ENCODE measurements at places on chromosomes 13 and 19. TPM values are rescaled to one million over a fixed set of nuclear protein-coding genes. Genes with fewer than 3 reads are reported as not detected.

- DNase-seq: no peak
- H3K4me3 ChIP-seq: no peak overlapping the region
- no peak overlapping the region for H3K27ac ChIP-seq
- no peaks in the 10 kb centered on the region for H3K36me3 ChIP-seq
- no peaks in the 10 kb centered on the region for H3K4me1 ChIP-seq
Observed at GRCh38 chr13:72556945-72557344, 170.5 kb downstream of the MZT1 start.

- no peak overlapping the region for H3K27ac ChIP-seq
- DNase-seq: no peak
- peaks cover 5% of the 10 kb centered on the region for H3K27me3 ChIP-seq
- peaks cover 15% of the 10 kb centered on the region for H3K4me1 ChIP-seq
- H3K4me3 ChIP-seq: no peak overlapping the region
Observed at GRCh38 chr13:99434258-99434788, 66.9 kb upstream of the TM9SF2 start.

DNA sequence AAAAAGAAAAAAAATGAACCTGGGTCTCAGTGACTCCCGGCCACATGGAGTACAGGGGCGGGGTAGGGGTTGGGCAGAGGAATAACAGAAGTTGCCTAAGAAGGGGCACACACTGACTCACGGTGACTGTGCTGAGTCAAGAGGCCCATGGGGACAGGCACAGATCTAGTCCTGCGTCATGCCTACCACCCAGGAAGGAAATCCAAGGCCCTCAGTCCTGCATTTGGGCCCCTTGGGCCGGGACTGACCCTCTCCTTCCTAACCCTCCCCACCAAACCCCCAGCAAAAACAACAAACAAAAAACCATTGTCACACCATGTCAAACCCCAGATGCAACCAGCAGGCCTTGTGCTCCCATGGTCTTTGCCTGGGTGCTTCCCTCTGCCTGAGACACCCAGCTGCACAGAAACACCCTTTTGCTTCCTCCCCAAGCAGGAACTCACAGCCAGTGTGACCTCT lies 9.6 kb upstream of the NOTCH3 start:
- no peak overlapping the region for H3K4me3 ChIP-seq
- no peaks in the 10 kb centered on the region for H3K36me3 ChIP-seq
- peak overlapping the region; percentile 69 for H3K27ac ChIP-seq

GRCh38 chr13:70714993-70715392 lies 606.7 kb upstream of the KLHL1 start:
- no peaks in the 10 kb centered on the region for H3K27me3 ChIP-seq
- H3K36me3 ChIP-seq: no peaks in the 10 kb centered on the region
- H3K4me1 ChIP-seq: no peaks in the 10 kb centered on the region
- no peak overlapping the region for H3K27ac ChIP-seq

GRCh38 chr13:114021464-114022308 lies 47.8 kb upstream of the C13orf46 start:
- H3K4me3 ChIP-seq: no peak overlapping the region
- peaks cover 55% of the 10 kb centered on the region for H3K36me3 ChIP-seq
- H3K4me1 ChIP-seq: peaks cover 15% of the 10 kb centered on the region
- no peak for DNase-seq
- no peak overlapping the region for H3K27ac ChIP-seq

DNA sequence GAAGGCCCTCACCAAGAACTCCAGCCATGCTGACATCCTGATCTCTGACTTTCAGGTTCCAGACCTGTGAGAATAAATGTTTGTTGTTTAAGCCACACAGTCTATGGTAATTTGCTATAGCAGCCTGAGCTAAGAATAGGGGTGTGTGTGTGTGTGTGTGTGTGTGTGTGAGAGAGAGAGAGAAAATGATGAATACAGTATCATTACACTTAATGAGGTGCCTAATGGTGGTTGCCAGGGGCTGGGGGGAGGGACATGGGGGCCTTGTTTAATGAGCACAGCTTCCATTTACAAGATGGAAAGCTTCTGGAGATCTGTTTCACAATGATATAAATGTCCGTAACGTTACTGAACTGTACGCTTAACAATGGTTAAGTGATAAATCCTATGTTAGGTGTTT lies 53.8 kb upstream of the LATS2 start:
- no peaks in the 10 kb centered on the region for H3K36me3 ChIP-seq
- DNase-seq: no peak
- H3K4me3 ChIP-seq: no peak overlapping the region
- H3K4me1 ChIP-seq: no peaks in the 10 kb centered on the region

- no peak overlapping the region for H3K27ac ChIP-seq
- no peaks in the 10 kb centered on the region for H3K36me3 ChIP-seq
- H3K27me3 ChIP-seq: peaks cover 89% of the 10 kb centered on the region
- H3K4me3 ChIP-seq: peak overlapping the region; percentile 45
- peaks cover 33% of the 10 kb centered on the region for H3K4me1 ChIP-seq
Observed at GRCh38 chr19:41998246-41999020, 4.4 kb upstream of the ATP1A3 start.

- H3K36me3 ChIP-seq: no peaks in the 10 kb centered on the region
- H3K4me3 ChIP-seq: no peak overlapping the region
- H3K4me1 ChIP-seq: peaks cover 11% of the 10 kb centered on the region
- H3K27me3 ChIP-seq: peaks cover 6% of the 10 kb centered on the region
- H3K27ac ChIP-seq: no peak overlapping the region
Observed at GRCh38 chr13:97028441-97029299, 34.4 kb upstream of the OXGR1 start.

GRCh38 chr13:90808838-90809237 lies 538.6 kb upstream of the MIR17HG start:
- no peak for DNase-seq
- H3K4me1 ChIP-seq: no peaks in the 10 kb centered on the region
- H3K36me3 ChIP-seq: no peaks in the 10 kb centered on the region

DNA sequence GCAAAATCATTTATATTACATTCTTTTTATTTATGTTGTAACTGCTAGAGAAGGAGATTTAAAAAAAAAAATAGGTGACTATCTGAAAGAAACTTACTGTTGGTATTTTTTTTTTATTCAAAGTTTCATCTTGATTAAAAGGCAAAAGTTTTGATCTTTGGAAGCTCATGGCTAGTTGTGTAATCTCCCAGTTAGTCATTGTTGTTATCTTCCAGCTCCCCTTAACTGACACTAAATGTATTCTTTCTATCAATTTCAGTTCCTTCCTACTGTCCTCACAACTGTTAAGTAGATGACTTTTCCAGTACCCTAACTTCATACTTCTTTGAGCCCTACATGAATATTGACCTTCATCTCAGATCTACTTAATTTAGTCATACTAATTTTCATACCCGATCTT lies 71.1 kb downstream of the PIBF1 start:
- H3K27me3 ChIP-seq: no peaks in the 10 kb centered on the region
- peaks cover 47% of the 10 kb centered on the region for H3K36me3 ChIP-seq
- H3K4me1 ChIP-seq: no peaks in the 10 kb centered on the region
- no peak for DNase-seq
- H3K27ac ChIP-seq: no peak overlapping the region

DNA sequence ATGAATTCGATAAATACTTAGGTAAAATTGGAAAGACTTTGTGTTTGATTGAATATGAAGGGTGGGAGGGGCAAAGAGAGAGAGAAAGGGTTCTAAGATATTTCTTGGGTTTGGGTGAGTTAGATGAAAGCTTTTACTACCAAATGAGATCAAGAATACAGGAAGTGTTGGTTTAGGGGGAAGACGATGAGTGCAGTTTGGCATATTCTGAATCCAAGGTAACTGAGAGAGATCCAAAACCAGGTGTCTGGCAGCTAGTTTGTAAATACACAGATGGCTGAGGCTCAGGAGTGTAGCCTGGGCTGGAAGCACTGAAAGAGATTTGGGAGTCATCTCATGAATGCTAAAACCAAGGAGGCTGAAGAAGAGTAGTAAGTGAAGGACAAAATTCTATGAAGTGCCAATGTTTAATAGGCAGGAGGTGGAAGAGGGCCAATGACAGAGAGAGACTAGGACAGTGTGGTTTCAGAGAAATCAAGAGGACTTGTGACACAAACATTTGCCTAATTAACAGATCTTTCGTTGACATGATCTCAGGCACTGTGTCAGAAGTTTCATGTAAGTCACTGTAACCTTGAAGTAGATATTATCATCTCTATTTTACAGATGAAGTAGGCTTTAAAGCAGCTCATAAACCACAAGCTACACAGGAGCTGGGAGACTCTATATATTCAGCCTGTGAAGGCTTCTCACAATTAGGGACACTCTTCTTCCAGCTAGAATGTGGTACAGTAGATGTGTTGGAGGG lies 70.2 kb upstream of the ZDHHC20 start:
- H3K27ac ChIP-seq: no peak overlapping the region
- DNase-seq: no peak
- H3K4me3 ChIP-seq: no peak overlapping the region
- H3K27me3 ChIP-seq: no peaks in the 10 kb centered on the region

- DNase-seq: no peak
- H3K4me1 ChIP-seq: peaks cover 72% of the 10 kb centered on the region
- peak overlapping the region; percentile 76 for H3K27ac ChIP-seq
- no peaks in the 10 kb centered on the region for H3K27me3 ChIP-seq
- no peak overlapping the region for H3K4me3 ChIP-seq
Observed at GRCh38 chr19:17560205-17560595, 4.8 kb downstream of the COLGALT1 start.

GRCh38 chr13:29537736-29538651 lies 57.5 kb downstream of the SLC7A1 start:
- H3K4me1 ChIP-seq: peaks cover 17% of the 10 kb centered on the region
- no peak for DNase-seq
- no peaks in the 10 kb centered on the region for H3K27me3 ChIP-seq
- no peak overlapping the region for H3K4me3 ChIP-seq
- peaks cover 9% of the 10 kb centered on the region for H3K36me3 ChIP-seq

GRCh38 chr13:46629811-46630413 lies 76.9 kb downstream of the LRCH1 start:
- no peaks in the 10 kb centered on the region for H3K36me3 ChIP-seq
- H3K27me3 ChIP-seq: no peaks in the 10 kb centered on the region
- peak overlapping the region; percentile 66 for H3K27ac ChIP-seq
- H3K4me3 ChIP-seq: no peak overlapping the region

The IZUMO2 gene
- total RNA-seq: not detected

The ICAM4 gene
- total RNA-seq: 0.36 TPM

The LILRB3 gene
- total RNA-seq: 4.7 TPM

The LGALS7 gene
- total RNA-seq: not detected

The ZSCAN5B gene
- total RNA-seq: not detected

The SSC5D gene
- total RNA-seq: 3.7 TPM

The YJEFN3 gene
- 7.8 TPM for total RNA-seq

The WIZ gene
- total RNA-seq: 25.3 TPM

The ZNF558 gene
- total RNA-seq: 10.8 TPM

The ZNF793 gene
- 7.1 TPM for total RNA-seq

The FXYD1 gene
- total RNA-seq: 509 TPM
